Cortex of kidney (tissue), 1 donor: ENCODE measurements at places on chromosomes 4 and X.

- DNase-seq = no peak
These were observed 605 bp upstream of the FAT1 start for GRCh38 chr4:186724058-186724863.

GRCh38 chr4:132670557-132670956 lies 478.5 kb upstream of the PCDH10 start:
- DNase-seq = no peak

DNA sequence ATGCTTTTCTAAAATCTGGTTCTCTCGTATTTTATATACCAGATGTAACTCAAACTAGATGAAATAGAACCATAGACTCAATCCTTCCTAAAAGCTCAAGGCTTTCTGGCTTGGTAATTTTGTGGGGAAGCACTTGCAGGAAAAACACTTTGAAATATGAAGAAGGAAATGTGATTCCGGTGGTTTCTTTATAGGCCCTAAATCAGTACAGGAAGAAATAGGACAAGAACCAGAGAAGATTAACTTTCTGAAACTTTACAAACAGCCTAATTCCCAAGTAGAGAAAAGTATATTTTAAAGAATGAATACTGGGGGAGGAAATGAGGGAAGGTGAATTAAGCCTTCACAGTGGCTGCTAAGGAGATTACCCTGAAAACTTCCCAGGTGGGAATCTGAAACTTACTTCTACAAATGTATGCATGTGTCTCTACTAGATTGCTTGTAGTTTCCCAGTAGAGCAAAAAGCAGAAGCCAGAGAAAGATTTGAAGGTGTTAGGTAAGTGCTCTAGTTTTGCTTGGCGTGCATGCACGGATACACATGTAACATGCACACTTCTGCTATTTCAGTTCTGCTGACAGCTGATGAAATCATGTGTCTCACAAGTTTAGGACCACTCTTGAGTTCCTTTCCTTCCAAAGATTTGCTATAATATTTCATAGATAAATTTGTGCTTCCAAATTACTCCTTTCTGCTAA lies 92.1 kb downstream of the AFF1 start:
- DNase-seq = no peak

DNA sequence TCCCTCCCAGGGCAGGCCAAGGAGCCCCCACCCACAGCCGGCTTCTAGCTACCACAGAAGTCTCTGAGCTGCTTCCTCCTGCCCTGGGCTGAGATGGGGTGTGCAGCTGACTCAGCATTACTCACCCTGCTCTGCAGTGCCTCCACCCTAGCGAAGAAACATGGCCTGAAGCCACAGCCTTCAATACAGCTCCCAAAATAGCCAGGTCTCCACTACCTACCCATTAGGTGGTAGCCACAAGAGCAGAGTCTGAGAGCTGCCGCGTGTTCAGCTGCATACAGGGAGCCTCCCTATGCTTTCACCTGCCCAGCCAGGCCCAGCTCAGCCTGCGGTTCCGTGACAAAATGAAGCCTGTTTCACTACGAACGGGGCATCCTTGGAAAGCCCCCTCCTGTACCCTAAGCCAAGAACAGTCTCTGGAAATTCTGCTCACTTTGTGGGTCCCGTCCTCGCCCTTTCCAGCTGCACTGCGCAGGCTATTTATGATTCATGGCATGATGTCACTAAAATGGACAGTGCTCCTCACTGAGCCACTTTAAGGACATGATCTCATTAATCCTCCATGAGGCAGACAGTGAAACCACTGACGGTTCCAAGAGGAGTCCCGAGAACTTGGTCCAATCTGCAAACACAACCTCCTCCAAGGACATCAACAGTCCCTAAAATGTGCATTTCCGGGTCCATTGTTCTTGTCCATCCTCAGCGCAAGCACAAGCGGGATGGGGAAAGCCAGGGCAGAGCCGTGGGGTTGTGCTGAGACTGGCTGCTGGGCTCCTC lies 20.2 kb downstream of the WDR1 start:
- no peak for DNase-seq

GRCh38 chr4:155548173-155548572 lies 118.5 kb upstream of the GUCY1A1 start:
- no peak for DNase-seq

GRCh38 chr4:15779306-15779705 lies 1.2 kb downstream of the CD38 start:
- DNase-seq = no peak

GRCh38 chrX:16186380-16187007 lies 19.2 kb downstream of the MAGEB17 start:
- no peak for DNase-seq

DNA sequence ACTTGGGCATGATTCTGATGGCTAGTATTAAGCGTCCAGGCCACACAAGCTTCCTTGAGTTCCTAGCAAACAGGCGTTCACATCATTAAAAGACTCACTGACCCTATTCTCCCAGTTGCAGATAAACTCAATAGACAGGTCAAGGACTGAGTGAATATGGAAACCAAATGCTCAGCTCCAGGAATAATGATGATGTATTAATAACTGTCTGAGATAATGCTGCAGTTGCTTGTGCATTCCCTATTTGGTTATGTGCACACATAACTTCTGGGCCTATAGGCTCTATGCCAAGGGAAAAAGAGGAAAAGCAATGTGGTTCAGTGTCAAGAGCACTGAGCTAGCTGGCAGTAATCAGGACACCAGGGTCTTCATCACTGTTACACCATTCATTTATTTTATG lies 3.5 kb downstream of the RAB9B start:
- no peak for DNase-seq

GRCh38 chrX:38649674-38650647 lies 88.6 kb downstream of the TSPAN7 start:
- no peak for DNase-seq

DNA sequence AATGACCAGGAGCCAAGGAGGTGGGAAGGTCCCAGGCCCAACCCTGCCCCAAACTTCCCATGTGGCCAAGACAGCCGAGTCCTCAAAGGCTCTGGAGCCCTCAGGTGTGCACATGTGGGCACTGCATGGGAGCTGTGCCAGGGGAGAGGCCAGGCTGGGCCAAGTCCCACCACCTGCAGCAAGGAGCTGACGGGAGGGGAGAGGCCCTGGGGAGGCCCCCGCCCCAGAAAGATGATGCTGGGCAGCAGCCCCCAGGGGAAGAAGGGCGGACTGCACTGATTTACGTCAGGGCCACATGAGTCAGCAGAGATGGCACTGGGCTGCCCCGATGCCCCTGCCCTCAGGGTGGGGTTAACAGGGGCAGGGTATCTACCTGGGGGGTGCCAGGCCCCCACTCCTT lies 1.4 kb downstream of the L1CAM start:
- no peak for DNase-seq

GRCh38 chr4:911221-911751 lies 20.8 kb downstream of the GAK start:
- DNase-seq = no peak

- DNase-seq = no peak
These were observed 198.6 kb downstream of the ARHGAP24 start for GRCh38 chr4:85673540-85673939.

- no peak for DNase-seq
These were observed 549.8 kb upstream of the FAM241A start for GRCh38 chr4:111595456-111595855.

DNA sequence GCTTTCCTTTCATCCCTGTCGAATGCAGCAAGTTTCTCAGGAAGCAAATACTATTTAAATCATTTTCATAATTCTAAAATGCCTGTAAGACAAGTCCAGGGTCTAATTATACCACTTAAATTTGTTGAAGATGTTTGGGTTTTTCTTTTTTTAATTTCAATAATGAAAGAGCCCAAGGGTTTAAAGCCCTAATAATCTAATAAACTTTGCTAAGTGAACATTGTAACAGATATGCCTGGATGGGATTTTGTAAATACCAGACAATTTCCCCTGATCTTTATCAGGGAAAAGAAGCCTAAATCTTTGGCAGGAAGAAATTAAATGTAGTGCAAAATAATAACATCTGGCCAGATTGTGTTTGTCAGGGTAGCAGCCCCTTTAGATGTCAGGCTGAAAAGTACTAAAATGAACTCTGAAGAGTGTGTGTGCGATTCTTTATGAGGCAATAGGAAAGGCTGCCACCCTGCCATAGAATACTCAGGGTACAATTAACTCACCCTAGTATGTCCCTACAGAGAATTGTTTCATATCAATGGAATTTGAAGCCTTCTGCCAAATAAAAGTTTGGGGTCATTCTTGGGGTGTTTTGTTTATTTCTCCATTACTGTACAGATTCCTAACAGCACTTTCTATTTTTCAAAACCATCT lies 45.6 kb downstream of the GPC3 start:
- DNase-seq = no peak

DNA sequence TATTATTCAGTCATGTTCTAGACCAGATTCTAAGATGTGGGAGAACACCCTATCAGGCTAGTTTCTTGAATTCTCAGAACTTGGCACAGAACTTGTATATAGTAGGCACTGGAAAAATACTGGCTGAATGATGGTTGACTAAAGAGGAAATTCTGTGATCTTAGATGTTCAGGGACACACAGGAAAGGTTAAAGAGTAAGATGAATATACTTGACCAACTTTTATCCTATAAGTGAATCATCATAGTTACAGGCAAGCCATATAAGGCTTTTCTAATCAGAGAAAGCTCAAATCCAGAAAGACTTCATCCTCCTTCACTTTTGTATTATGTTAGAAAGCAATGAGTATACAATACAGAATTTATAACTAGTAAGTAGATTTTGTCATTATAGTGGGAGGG lies 53.8 kb downstream of the SEPTIN11 start:
- DNase-seq = no peak

GRCh38 chr4:165583341-165583740 lies 204.5 kb downstream of the CPE start:
- no peak for DNase-seq

GRCh38 chrX:1425381-1425780 lies 27.3 kb downstream of the ASMTL start:
- DNase-seq = no peak

- no peak for DNase-seq
These were observed 206.1 kb downstream of the PPP3CA start for GRCh38 chr4:101141230-101141629.

- DNase-seq = no peak
These were observed 15.8 kb upstream of the UBE2K start for GRCh38 chr4:39682138-39682537.

- DNase-seq = no peak
These were observed 213.1 kb upstream of the NOCT start for GRCh38 chr4:138802499-138802898.

- no peak for DNase-seq
These were observed 262.2 kb downstream of the SPOCK3 start for GRCh38 chr4:166972071-166972470.

DNA sequence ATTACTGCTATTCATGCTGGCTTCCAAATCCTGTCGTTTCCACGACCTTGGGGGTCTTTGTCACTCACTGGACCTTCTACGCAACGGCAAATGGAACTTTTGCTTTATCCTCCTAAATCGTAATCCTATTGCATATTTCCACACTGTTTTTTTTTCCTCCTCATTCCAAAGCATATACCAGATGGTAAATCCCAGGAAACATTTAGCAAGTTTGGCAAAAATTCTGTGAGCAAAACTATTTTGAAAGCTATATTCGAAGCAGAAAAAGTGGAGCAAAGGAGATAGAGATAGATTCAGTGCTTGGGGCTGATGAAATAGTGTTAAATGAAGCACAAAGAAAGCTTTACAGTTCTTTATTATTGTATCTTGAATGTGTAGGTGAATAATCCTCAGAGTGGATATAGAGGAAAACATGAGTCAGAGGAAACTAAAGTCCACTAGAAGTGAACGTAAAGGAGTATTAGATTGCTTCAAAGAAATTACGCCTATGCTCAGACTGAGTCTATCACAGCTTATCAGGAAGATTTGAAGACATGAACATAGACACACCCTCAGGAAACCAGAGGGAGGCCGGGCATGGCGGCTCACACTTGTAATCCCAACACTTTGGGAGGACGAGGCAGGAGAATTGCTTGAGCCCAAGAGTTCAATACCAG lies 50.2 kb upstream of the FAM9A start:
- no peak for DNase-seq

DNA sequence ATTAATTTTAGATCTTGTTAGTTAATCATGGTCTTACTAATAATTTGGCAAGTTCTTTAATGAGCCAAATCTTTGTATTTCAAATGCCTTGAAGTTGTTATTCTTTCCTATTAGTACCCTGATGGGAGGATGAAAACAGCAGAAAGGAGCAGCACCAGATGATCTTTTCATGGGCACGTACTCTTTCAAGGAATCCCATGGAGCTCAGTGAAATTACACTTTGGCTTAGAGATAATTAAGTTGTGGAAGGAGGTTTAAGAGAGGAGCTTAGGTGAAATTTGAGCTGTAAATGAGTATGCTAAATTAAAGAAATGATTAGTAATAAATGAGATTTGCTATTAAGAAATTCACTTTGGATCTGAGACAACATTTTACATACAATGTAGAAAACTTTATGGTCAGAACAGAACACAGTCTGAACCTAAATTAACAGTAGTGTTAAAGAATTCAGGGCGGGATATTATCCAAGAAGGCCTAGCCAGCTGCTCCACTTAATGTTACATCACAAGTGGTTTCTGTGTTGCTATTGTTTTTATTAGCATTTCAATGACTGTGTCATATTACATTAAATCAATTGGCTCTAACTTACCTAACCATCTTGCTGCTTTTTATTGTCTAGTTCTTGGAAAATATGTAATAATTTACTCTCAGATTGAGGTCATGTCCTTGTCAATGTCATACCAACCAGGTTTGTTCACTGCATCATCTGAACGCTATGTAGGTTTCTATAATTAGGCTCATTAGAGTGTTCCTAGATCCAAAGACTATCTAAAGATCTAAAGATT lies 3.9 kb downstream of the MTHFD2L start:
- DNase-seq = no peak

- no peak for DNase-seq
These were observed 53.2 kb downstream of the SORBS2 start for GRCh38 chr4:185758807-185759206.

DNA sequence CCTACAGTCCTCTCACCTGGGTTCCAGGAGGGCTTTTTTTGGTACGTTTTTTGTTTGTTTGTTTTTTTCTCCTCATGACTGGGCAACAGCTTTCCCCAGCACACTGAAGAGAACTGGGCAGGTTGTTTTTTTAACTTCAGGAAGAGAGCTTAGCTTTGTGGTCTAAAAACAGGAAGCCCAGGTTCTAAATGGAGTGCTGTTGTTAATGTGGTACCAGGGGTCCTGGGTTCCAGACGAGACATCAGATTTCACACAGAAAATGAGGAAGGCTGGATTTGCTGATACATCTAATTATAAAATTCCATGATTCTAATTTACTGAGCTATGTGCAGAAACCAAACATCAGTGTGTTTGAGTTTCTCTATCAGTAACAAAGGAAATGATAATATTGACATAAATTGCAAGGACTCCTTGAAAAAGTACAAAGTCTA lies 4.2 kb downstream of the MYOZ2 start:
- no peak for DNase-seq

GRCh38 chrX:12245650-12246645 lies 107.7 kb downstream of the FRMPD4 start:
- no peak for DNase-seq

DNA sequence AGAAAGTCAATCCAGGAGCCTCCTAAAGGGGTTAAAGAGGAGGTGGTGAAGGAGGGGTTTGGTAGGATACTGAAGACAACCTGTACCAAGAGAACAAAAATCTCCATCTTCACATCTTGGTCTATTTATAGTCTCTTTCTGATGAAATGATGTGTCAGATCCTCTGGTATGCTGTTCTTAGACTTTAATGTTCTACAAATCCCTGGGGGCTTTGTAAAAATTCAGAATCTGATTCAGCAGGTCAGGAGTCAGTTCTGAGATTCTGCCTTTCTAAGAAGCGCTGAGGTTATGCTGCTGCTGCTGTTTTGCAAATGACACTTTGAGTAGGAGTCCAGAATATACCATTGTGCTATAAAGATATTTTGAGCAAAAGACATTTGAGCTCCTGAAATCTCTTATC lies 172.9 kb upstream of the GLRA2 start:
- DNase-seq = no peak

- DNase-seq = no peak
These were observed 196.5 kb upstream of the FTHL17 start for GRCh38 chrX:31268359-31268758.
